ENCODE measurements at places on chromosomes 13 and 19. TPM values are rescaled to one million over a fixed set of nuclear protein-coding genes. Genes with fewer than 3 reads are reported as not detected.

Gene EID2B
- total RNA-seq: 3.1 TPM

Gene FBN3
- total RNA-seq: not detected

Gene NCLN
- total RNA-seq: 45.0 TPM

Gene ZNF837
- total RNA-seq: 3.7 TPM

Gene INSR
- total RNA-seq: 65.6 TPM

Gene FCHO1
- total RNA-seq: 0.63 TPM

GRCh38 chr13:96629331-96629730 is 364.9 kb downstream of the OXGR1 start:
- no peak for DNase-seq

GRCh38 chr13:48646791-48647190 is 6.9 kb upstream of the CYSLTR2 start:
- DNase-seq: no peak

GRCh38 chr13:99316657-99317256 is 9.6 kb upstream of the GPR183 start:
- DNase-seq: peak; percentile 75

DNA sequence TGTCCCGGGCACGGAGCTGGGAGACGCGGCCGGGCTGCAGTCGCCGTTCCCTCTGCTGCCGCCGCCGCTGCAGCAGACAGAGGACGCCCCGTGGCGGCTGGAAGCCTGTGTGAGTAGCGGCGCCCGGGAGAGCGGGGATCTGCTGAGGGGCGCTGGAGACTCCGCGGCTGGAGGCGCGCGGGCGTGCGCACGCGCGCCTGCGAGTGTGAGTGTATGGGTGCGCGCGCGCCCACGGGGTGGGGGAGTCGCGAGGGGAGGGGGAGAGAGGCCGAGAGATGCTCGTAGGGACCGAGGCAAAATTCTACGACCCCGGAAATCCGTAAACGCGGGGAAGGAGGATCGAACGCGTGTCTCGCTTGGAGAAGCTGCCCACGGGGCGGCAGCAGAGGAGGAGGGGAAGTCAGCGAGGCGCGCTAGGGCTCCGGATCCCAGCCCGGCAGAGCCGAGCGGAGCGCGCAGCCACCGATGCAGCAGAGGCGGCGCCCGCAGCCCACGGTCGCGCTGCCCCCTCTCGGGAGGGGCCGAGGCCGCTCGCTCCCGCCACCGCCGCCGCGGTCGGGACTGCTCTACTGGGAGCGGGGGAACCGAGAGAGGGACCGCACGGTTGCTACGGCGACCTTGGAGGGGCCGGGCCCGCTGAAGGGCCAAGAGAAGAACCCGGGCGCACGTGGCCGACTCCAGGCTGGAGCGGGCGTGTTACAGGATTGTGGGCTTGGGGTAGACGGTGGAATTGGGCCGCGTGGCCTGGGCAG is at the start of gene ENOX1:
TSS of gene ENOX1 (minus strand) at position 207 of the 752 bp plus-strand sequence.
- DNase-seq: no peak

- no peak for DNase-seq
Measured at GRCh38 chr13:43195551-43195950, 172.2 kb downstream of the DNAJC15 start.

DNA sequence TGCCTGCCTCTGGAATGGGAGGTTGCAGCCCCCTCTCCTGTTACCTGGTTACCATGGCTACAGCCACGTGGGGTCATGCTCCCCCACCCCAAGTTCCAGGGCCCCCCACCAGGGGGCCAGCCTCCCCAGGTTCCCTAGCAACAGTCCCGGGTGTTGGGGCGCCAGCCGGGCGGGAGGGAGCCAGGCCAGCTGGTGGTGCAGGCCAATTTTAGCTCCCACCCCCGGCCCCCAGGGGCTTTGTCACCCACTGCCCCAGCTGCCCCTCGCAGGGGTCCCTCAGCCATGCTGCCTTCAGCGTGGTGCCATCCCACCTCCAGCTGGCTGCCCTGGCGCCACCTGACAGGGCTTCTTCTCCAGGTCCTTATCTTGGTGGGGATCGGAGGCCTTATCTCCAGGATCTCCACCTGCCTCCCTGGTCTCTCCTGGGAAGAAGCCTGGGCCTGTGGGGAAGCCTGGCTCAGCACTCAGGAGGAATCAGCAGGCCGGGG is 3.0 kb downstream of the MARK4 start:
- no peak for DNase-seq

GRCh38 chr19:41620171-41620570 is 6.7 kb downstream of the CEACAM4 start:
- DNase-seq: no peak

DNA sequence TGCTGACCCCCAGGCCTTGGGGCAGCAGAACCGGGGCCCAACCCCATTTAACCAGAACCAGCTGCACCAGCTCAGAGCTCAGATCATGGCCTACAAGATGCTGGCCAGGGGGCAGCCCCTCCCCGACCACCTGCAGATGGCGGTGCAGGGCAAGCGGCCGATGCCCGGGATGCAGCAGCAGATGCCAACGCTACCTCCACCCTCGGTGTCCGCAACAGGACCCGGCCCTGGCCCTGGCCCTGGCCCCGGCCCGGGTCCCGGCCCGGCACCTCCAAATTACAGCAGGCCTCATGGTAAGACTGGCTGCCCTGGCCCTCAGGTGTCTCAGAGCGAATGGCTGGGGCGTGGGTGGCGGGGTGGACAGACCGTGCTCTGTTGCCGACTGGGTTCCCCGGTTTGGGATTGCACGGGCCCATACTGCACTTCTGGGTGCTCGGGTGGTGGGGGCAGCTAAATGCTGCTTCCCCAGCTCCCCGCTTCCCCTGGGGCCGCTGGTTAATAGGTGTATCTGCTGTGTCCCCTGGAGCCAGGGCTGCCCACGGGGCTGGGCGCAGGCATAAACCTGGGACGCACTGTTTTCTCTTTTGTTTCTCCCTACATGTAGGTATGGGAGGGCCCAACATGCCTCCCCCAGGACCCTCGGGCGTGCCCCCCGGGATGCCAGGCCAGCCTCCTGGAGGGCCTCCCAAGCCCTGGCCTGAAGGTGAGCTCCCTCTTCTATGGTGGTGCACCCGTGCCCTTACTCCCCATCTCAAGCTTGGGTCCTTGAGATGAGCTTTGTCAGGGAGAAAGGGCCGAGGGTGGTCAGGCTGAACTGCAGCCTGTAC is 25.7 kb downstream of the SMARCA4 start:
- no peak for DNase-seq
